ENCODE measurements at places on chromosomes 1 and 21.

GRCh38 chr1:232367293-232367692 lies 262.6 kb downstream of the SIPA1L2 start:
- no peak for DNase-seq

GRCh38 chr1:193408782-193409293 lies 222.4 kb upstream of the B3GALT2 start:
- no peak for DNase-seq

- no peak for DNase-seq
These were observed 81.1 kb upstream of the CLDN14 start for GRCh38 chr21:36560933-36561575.

DNA sequence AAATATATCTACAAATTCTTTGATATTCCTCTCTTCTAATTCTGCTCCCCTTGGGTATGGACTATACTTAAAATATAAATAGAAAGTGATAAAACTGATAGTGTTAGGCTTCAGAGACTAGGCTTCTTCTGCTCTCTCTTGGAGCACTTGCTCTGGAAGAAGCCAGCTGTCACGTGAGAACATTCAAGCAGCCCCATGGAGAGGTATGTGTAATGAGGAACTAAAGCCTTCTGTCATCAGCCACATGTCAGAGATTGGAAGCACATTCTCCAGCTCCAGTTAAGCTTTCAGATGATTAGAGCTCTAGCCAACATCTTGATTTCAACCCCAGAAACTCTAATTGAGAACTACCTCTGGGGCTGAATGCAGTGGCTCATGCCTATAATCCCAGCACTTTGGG lies 34.3 kb downstream of the XKR8 start:
- no peak for DNase-seq

GRCh38 chr21:25421321-25422028 lies 185.8 kb downstream of the MRPL39 start:
- DNase-seq: no peak

- no peak for DNase-seq
These were observed 184.6 kb upstream of the JUN start for GRCh38 chr1:58968360-58968952.

DNA sequence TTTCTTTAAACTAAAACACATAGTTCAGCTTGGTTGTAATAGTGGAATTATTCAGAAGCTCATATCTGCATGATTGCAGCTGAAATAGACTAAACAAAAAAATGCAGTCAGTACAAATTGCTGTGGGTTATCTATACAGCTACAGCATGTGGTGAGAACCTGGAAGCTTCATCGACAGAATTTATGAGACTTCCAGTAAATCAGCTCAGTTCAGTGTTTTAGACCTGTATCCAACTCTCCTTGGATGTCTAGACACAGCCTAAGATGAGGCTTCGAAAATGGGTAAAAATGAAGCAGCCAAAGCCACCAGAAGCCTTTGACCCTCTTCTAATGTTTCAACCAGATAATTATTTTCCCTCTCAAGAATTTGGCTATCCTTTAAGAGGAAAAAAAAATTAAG lies 127.1 kb upstream of the C1orf105 start:
- DNase-seq: no peak

DNA sequence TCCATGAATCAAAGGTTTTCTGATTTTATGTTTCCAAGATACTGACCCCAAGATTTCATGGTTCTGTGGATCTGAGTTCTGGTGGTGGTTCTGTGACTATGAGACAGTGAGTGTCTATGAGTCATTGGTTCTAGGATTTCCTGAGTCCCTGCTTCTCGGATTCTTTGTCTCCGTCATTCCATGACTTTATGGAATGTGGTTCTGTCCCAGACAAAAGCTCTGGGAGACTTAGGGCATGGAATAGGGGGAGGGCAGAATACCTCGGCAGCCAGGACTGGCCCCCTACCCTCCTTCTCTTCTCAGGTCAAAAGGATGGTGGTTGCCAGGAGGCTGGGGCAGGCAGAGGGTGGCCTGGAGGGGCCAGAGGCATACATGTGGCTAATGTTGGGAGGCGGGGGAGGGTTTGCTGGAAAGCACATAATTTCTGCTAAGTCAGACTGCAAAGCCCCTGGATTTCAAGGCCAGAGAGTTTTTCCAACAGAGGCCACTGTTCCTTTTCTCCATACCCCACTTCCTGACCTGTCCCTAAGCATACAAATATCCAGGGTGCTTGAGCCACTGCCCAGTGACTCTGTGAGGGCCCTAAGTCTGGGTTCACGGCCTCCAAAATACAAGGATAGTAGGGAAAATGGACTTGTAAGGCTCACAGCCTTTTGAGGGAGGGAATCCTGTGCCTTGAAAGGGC lies 17.2 kb downstream of the CDCP2 start:
- no peak for DNase-seq

- DNase-seq: no peak
These were observed 22.4 kb downstream of the HUNK start for GRCh38 chr21:31895077-31895835.

Measured in stimulated activated CD8-positive, alpha-beta memory T cell treated with anti-CD3 and anti-CD28 coated beads, Interleukin-15, amount 100 ng/mL, for 24 hours (primary cell).